HCT116 (cell line): ENCODE measurements at places on chromosomes 5 and 9. TPM values are rescaled to one million over a fixed set of nuclear protein-coding genes. Genes with fewer than 3 reads are reported as not detected.

DNA sequence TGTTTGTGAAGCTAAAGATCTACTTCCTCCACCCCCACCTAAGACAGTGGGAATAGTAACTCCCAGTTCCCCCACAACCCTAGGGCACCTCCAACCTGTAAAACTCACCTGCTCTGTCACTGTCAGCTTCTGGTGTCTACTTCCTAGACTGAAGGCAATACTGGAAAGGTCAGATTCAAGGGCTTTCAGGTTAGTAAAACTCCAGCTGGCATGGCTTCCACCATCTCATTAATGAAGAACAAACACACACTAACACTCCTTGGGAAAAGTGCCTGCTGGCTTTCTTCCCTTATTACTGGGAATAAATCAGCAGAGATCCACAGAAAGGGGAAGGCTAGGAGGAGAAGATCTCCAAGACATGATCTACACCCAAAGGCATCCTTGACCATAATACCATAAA, 109.9 kb downstream of the TMEM174 start:
- DNase-seq: no peak

Gene SLCO6A1
- total RNA-seq: 0.69 TPM

Gene FGD3
- 3.3 TPM for total RNA-seq

GRCh38 chr5:157225469-157226422, 40.2 kb upstream of the CYFIP2 start:
- DNase-seq: no peak

Gene PCDHA1
- not detected for total RNA-seq

DNA sequence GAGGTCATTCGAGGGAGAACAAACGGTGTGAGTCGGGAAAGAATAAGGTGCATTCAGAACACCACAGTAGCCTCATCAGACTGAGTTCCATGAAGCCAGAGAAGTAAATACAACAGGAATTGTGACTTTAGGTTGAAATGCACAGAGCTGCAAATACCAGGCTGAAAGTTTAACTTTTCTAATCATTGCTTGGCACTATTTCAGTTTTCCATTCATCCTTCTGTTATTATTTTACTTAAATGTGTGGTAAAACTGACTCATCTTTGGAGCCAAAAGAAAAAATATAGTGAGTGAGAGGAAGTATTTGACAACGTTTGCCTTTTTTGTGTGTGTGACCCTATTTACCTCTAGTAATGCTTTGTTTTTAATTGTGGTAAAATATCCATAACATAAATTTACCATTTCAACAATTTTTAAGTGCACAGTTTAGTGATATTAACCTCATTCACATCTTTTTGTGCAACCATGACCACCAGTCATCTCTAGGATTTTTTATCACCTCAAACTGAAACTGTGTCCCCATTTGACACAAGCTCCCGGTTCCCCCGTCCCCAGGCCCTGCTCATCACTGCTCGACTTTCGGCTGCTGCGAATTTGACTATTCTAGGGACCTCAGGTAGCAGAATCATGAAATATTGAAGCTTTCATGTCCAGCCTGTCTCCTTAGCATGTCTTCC, 166.8 kb downstream of the HSD17B3 start:
- DNase-seq: no peak

GRCh38 chr5:154756868-154757813, 2.0 kb downstream of the LARP1 start:
- DNase-seq: no peak

GRCh38 chr5:173236531-173237142, 1.6 kb upstream of the NKX2-5 start:
- no peak for DNase-seq

Gene GPR151
- not detected for total RNA-seq

DNA sequence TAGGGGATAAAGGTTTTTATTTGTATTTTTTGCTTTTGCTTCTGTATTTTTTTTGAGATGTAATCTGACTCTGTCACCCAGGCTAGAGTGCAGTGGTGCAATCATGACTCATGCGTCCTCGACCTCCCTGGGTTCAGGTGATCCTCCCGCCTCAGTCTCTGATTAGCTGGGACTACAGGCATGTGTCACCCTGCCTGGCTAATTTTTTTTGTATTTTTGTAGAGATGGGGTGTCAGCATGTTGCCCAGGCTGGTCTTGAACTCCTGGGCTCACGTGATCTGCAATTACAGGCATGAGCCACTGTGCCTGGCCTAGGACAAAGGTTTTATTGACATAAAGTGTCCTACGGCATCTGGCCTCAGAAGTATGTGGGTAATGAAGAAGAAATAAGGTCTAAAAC, 297.1 kb upstream of the C9orf72 start:
- no peak for DNase-seq

Gene TRIM7
- 30.2 TPM for total RNA-seq

Gene HRCT1
- 0.32 TPM for total RNA-seq

Gene PCA3
- total RNA-seq: not detected

- DNase-seq: no peak
Observed at GRCh38 chr9:77305622-77306400, 128.5 kb downstream of the VPS13A start.

- no peak for DNase-seq
Observed at GRCh38 chr5:71993600-71993999, 113.7 kb upstream of the MAP1B start.

DNA sequence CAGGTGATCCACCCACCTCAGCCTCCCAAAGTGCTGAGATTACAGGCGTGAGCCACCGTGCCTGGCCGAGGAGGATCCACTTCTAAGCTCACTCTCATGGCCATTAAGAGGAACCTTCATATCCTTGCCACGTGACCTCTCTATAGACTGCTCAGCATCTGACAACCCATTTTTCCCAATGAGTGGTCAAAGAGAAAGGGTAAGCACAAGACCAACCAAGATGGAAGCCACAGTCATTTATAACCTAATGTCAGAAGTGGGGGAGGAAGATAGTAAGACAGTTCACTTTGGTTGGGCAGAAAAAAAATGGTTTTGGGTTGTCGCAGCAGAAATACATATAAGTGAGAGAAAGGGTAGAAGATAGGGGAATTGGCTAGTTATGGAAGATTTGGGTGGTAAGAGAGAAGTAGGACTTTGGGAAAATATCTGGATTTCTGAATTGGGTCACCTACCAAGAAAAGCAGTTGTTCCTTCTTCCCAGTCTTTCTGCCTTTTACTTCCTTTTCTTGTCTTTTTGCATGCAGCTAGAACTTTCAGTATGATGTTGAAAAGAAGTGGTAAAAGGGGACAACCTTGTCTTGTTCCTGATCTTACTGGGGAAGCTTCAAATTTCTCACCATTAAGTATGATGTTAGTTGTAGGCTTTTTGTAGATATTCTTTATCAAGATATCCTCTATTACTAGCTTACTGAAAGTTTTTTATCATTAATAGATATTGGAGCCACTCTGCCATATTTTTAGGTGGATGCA, 15.6 kb downstream of the SNX2 start:
- DNase-seq: no peak

DNA sequence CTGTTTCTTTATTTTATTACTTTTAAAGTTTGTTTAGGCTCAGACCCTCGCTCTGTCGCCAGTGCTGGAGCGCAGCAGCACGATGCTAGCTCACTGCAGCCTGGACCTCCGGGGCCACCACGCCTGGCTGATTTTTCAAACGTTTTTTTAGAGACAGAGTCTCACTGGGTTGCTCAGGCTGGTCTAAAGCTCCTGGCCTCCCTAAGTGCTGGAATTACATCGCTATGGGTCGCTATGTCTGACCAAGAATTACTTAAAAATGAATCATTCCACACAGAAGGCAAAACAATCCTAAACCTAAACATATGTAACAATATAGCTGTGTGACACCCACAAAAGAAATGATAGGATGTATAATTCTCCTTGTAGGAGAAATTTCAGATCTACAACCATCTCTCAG, 86.9 kb upstream of the SIMC1 start:
- no peak for DNase-seq

Gene ZDHHC11
- total RNA-seq: 17.0 TPM

DNA sequence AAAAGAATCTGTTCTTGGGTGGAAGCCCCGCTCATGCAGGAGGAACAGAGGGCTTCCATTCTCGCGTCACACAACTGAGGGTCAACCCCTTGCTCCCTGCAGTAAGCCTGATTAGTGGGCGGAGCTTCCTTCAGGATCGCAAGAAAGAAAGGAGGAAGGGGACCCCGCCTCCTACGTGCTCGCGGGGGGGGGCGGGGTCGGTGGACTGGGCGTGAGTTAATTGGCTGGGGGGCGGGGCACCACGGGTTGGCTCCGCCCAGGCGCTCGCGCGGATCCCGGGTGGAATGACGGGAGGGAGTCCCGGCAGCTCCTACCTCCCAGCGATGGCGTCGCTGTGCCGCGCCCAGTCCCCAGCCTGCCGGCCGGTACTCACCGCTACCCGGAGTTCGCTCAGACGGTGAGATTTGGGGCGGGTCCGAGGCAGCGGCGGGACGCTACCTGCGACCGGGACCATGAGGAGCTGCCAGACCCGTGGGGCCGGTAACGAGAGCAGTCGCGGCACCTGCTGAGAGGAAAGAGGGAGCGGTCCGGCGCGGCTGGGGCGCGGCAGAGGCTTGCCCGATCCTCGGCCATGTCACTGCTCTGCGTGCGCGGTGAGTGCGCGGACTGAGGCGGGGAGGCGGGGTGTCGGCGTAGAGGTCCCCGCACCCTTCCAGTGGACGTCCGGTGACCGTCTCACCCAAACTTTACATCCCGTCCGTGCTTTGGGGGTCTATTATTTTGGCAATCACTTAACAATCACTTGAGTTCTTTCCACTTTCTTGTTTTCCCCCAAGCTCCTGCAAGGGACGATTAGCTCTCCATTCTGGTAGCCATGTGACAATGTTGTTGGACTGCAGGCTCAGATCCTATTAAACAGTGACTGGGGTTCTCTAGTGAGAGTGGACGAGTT, at the start of gene UNC13B:
TSS of gene UNC13B (plus strand) at position 297 of the 892 bp plus-strand sequence. CDS start at position 572, 275 bp downstream.
- DNase-seq: peak; percentile 82

DNA sequence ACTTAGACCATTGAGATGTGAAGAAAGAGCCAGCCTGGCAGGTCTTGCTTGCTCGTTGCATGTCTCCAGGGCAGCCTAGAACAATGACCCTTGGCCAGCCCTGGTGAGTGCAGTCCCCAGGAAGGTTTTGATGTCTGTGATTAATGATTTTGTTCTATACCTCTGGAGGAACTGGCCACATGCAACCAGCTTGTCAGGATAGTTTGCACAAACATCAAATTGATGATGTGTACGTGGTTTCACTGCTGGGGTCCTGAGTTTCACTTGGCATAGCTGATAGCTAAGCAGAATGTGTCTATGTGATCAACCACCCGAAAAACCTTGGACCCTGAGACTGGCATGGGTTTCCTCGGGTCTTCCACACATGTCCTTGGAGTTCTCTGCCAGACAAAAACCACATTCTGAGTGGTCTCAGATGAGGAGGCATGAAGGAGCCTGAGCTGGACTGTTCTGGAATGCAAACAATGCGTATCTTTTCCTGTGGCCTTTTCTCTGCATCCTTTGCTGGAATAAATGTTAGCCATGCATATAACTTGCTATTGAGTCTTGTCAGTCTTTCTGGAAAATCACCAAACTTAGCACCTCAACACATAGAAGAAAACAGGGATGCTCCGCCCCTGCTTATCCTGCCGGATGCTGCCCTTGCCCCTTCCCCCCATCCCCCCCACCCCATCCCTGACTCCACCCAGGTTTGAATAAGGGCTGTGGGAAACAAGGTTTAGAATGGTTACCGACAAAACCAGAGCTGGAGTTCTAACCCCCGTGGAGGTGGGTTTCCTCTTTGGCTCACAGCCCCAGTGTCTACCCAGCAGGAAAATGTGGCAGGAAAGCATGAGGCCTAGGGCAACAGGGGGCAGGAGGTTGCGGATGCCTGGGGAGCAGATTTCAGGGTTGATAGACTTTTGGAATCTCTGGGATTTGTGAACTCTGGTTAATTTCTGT, 50.1 kb upstream of the ANKRD33B start:
- no peak for DNase-seq

DNA sequence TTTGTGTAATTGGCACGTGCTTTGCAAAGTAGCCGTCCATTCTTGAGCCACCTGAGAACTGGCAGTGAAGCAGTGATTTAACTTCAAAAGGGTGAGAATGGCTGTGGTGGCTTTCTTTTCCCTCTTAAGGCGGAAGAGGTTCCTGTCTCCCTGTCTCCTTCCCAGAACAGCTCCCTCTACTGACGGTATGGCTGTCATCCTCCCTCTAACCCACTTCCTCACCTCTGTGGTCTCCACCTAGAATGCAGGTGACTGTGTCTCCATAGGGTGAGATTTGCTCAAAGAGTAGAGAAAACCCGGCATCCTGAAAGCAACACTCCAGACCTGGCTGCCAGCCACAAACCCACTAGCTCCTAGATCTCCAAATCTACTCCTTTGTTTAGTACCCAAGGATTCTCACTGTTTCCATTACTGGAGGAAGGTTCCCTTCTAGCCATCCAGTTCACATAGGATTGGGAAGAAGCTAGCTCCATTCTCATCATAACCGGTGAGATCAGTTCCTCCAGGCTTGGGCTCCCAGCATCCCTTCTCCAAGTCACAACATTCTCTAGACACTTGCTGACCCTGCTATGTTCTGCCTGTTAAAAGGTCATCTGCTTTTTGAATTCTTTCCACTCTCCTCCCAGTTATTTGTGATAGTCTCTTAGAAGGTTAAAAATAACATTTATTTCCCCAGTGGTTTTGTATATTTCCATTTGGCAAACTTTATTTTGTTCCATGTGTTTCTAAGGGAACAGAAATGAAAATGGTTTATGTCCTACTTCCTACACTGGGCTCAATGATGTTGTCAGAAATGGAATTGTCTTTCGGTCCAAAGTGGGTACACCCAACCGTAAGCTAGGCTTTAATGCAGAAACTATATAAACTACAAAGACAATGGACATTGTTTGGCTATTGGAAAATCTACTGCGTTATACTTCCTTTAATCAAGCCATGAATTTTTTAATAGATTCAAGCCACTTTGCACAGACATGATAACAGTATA, 269.4 kb downstream of the CWC27 start:
- DNase-seq: peak; percentile 65

DNA sequence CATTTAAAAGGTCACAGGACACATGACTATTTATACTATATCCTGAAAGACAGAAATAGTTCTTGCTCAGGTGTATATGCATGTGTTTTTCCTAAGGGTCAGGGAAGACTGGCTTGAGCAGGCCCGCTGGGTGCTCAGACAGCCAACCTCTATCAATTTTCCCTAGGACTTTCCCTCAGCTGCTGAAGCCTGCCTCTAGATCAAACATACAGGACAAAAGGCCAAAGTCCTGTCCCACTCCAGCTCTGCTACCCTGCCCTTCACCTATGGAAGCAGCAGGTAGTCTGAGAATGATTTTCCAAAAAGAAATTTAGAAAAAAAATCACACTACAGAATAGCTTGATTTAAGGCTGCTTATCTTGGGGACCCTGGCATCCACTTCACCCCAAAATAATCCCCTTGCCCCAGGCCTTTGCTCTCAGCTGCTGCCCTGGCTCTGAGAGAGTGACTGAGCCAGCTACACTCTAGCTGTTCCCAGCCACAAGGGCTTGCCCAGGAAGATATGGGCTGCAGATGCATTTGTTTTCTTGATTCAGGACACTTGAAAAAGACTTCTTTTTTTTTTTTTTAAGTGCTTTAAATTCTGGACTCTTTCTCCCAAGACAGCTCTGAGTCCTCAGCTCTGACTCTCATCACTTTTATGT, 42.5 kb downstream of the KLHL3 start:
- no peak for DNase-seq

Gene ACOT12
- total RNA-seq: not detected

DNA sequence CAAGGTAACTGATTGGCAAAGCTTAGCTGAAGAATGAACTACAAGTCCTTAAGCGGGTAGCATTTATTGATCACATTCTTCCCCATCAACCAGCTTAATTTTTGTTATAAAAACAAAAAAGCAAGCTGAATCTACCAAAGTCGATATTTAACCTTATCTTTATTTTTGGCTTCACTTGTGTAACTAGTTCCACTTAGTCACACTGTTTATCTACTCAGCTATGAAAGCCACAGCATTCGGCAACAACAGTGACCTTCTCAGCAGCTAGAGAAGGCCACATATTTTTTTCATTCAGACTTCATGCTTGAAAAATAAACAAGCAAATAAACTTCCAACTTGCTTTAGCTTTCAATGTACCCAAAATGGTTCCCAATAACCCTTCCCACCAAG, 69.4 kb downstream of the KLHL3 start:
- DNase-seq: no peak
